ENCODE measurements at places on chromosomes 1 and 21.

DNA sequence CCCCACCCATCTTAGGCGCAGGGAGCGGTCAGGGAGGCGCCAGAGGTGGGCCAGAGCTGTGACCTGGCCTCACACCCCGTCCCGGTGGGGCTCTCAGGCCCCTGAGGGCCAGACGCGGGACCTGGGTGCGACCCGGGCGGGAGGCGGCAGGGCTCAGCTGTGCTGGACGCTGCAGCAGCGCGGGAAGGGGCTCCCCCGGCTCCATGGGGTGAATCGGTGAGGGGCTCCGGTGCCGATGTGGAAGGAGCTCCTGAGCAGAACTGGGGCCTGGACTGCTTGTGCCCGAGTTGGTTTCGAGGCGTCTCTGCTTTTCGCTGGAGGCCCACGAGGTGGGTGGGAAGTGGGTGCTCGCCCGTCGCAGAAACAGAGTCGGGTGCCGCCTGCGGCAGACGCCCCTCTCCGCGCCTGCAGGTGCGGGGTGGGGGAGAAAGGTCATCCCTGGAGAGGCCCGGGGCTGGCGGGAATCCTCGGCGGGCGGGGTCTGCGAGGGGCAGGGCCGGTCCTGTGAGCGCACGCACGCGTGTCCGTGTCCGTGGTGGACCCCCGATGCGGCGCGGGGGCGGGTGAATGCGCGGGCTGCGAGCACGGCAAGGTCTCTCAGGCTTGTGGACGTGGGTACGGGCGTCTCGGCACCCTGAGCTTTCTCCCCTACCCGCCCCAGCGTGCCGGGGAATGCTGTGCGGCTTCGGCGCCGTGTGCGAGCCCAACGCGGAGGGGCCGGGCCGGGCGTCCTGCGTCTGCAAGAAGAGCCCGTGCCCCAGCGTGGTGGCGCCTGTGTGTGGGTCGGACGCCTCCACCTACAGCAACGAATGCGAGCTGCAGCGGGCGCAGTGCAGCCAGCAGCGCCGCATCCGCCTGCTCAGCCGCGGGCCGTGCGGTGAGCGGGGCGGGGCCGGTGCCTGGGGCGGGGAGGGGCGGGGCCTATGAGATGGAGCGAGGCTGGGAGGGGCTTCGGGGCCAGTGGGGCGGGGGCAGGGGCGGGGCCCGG, 20.4 kb downstream of the AGRN start:
- peak; percentile 80 for DNase-seq

DNA sequence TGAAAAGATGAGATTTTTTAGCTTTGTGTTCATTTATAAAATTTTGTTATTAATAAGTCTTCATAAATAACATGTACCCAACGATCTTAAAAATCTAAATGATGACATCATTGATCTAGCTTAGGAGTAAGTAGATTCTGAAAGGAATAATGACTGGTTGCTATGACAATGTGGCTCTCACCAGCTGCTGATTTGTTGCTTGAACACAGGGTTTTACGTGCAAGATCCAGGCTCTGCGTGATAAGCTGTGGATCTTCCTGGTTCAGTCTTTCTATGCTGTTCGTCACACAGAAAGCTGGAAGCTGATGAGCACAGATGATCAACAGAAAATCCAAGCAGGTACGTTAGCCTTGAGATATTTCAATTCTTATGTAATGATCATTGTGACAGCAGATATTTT, 49.1 kb upstream of the C1orf146 start:
- no peak for DNase-seq

- DNase-seq, result no peak
These were observed 170.5 kb downstream of the TOMM20 start for GRCh38 chr1:234958066-234958705.

DNA sequence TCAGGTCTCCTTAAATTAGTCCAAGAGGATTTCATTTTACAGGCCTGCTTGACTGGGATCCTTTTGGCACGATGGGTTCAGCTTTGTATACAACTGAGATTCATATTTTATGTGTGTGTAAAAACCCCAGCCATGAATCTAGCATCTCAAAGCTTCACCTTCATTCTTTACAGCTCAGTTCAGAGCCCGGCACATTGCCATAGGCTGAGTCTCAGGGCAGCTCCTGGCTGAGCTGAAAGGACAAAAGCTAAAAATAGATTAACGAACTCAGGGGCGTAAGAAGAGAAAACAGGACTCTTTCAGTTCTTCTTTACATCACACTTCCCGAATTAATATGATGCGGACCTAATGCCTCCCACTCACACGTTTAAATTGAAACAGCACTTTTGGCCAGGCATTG, 262.8 kb upstream of the PBX1 start:
- no peak for DNase-seq

DNA sequence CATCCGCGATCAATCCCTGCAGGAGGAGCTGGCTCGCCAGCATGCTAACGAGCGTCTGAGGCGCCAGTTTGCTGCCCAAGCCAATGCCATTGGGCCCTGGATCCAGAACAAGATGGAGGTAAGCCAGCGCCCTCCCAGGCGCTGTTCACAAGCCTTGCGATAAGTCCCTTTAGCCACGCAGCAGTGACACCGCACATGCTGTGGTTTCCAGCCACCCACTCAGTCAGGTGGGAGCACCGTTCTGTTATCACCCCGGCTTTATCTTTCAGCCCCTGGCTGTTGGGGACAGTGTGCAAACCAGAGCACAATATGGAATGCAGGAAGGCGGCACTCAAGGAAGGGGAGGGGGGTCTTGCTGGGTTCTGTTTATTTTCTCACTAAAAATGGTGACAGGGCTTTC, 41.1 kb upstream of the MTR start:
- DNase-seq, result no peak

DNA sequence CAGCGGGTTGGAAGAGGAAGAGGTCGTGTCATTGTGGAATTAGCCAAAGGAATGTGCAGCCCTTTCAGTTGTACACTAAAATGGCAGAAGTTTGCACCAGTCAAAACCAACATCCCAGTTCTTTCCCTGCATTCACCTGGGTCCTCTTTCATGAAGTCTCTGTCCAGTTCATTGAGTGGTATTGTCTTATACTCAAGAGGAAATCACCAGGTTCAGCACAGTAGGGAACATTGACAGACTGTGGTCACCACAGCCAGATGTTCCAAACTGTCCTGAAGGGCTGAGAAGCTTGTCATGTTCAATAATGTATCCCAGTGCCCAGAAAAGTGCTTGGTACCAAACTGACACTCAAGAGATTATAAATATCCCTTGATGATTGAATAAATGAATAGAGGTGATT, 131.6 kb downstream of the GLUL start:
- DNase-seq, result no peak

DNA sequence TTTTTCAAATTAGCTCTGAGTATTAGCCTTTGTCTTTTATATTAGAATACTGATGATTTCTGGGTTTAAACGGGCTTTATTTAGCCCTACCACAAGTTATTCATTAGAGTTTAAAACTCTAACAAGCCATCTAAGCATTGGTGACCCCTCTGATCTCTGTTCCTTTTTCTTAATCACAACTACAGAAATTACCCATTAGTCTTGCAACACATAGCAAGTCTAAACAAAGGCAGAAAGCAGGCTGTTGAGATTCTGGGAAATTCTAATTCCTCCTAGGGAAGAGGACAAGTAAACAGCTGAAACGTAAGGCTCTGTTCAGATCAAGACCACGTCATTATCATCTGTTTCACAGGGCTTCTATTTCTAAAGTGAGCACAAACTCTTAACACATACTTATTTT, 491.2 kb upstream of the ZRANB2 start:
- no peak for DNase-seq

GRCh38 chr1:67211589-67212563, 45.6 kb downstream of the IL23R start:
- peak; percentile 61 for DNase-seq

DNA sequence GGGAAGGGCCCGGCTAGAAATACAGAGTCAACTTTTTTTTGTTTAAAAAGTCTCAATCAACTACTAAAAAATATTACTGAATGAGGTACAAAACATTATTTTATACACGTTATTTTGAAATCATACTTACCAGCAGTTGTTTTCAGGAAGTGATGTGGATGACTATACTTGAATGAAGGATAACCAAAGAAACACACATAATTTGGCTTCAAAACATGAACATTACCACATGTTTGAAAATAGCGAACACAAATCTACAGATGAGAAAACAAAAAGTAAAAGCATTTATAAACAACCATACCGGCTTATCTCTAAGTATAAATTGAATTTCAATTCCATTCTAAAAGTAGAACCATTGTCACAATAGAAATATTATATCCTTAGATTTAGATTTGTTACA, 9.0 kb downstream of the DBT start:
- DNase-seq, result no peak

GRCh38 chr1:118978914-118979701, 9.0 kb downstream of the TBX15 start:
- no peak for DNase-seq

GRCh38 chr1:85024736-85025135, 23.6 kb downstream of the MCOLN3 start:
- no peak for DNase-seq

DNA sequence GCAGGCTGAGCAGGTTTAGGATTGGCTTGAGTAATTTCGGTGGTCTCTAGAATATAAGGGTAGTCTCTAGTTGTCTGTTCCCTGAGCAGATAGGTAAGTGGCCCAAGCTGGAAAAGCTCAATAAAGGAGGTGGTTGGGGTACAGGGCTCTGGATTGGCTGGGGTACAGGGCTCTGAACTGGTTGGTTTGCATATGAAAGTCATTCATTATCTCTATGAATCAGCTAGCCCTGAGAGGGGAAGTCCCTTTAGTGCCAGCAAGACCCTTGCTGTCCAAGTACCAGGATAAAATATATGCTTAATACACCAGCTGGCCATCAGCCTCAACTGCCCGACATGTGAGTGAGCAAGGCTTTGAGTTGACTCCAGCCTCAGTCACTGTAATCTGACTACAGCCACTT, 93.0 kb downstream of the ZBTB18 start:
- no peak for DNase-seq
